CMK (cell line): ENCODE measurements at places on chromosomes 1 and 21.

GRCh38 chr1:154239491-154239890 is 18.7 kb downstream of the UBAP2L start:
- DNase-seq: no peak

- no peak for DNase-seq
Measured at GRCh38 chr1:41328780-41329640, 32.2 kb upstream of the FOXO6 start.

DNA sequence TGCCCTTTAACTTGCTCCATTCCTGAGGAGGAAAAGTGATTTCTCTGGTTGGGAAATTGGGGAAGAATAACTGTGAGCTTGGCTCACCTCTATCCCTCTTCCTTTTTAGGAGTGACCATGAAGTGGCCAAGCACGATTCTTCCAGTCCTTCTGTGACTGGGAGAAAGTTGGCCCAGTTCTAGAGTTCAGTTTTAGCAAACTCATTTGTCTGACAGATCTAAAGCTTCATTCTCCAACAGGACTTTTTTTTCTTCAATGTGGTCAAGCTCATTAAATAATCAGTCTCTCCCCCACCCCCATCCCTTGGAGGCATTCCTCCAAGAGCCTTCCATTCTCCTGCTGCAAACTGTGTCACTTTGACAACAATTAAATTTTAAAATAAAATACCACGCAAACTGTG is 6.4 kb upstream of the AGL start:
- DNase-seq: no peak

DNA sequence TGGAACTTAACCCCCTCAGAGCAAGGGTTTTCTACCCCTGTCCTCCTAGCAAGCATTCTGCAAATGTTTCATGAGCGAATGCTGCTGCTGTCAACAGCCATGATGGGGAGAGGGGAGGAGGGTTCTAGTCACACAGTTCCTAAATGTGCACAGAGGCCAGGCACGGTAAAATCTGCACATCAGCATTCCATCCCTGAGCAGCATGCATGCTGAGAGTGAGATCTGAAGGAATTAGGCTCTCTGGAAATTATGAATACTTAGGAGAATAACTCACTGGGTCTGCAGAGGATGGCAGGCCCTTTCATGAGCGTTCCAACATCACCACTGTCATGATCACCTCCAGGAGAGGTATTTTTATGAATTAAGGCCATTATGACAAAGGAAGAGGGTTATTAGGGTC is 2.1 kb downstream of the VTCN1 start:
- DNase-seq: no peak

DNA sequence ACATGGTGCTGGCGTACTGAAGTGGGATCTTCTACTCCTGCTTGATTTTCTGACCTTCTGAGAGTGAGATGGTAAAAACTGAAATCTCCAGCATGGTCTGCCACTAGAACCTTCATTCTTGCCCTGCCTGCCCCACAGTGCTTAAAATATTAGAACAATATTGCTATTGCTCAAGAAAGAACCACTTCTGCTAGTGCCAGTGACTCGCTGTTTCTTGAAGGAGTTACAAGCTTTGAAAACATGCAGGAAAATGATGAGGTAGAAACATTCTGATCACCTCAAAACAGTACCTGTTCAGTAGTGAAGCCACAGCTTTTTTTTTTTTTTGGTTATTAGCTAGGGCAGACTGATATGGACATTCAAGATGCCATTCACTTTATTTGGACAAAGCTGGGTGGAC is 95.3 kb downstream of the BACH1 start:
- DNase-seq: no peak

DNA sequence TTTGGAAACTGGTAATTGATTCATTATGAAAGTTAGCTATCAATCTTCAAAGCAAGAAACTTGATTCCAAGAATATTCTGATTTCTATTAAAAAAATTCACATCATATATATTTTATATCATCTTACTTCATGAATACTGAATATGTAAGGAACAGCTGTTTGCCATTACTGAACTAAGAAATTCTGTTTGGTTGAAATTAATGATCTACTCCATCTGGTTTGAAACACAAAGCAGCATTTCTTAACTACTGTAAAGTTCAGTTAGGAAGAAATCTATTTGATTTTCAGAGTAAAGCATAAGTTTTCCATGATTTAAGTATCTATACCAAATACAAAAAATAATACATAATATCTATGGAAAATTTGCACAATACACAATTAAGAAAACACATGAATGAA is 66.0 kb upstream of the SCYL3 start:
- DNase-seq: no peak

- DNase-seq: no peak
Measured at GRCh38 chr1:204828352-204828850, 42.3 kb upstream of the NFASC start.

- no peak for DNase-seq
Measured at GRCh38 chr1:92599184-92599583, 112.5 kb upstream of the GFI1 start.

GRCh38 chr1:10901891-10902805 is 105.7 kb upstream of the CASZ1 start:
- DNase-seq: no peak

- no peak for DNase-seq
Measured at GRCh38 chr1:203570805-203571204, 55.8 kb upstream of the ATP2B4 start.

GRCh38 chr21:25362375-25363267 is 244.7 kb downstream of the MRPL39 start:
- no peak for DNase-seq

DNA sequence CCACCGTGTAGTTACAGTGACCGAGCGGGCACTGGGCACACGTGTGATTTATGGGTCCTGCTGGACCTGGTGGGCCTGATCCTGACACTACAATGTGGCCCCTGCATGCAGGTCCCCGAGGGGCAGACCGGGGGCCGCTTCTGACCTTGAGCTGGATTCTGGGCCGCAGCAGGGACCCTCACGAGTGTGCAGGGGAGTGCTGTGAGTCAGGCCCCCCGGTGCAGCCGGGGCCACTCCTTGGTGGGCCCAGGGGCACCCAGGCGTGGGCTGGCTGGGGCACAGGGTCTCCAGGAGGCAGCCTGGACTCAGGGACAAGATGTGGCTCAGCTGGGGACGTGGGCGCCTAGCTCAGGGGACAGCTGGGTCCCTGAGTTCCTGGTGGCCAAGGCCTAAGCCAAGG is 77.5 kb upstream of the TTC34 start:
- DNase-seq: no peak

GRCh38 chr1:75632350-75632949 is 21.5 kb upstream of the SLC44A5 start:
- DNase-seq: no peak

DNA sequence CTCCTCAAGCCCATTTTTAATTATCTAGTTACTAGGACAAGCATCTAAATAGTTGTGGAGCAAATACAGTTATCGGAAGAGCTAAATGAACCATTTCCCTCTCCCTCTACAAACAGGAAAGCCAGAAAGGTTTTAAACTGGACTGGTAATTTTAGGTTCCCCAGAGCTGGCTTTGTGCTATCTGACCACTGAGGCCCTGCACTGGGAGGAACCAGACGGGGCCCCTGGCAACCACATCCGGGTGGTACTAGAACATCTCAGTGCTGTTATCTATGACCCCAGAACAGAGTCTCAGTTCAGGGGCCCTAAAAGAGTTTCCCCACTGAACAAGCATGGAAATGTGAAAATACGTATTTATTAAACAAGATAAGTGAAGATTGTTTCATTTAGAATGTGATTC is 7.7 kb upstream of the RSPH1 start:
- peak; percentile 97 for DNase-seq

- DNase-seq: no peak
Measured at GRCh38 chr1:210681158-210681557, 352.5 kb downstream of the HHAT start.

DNA sequence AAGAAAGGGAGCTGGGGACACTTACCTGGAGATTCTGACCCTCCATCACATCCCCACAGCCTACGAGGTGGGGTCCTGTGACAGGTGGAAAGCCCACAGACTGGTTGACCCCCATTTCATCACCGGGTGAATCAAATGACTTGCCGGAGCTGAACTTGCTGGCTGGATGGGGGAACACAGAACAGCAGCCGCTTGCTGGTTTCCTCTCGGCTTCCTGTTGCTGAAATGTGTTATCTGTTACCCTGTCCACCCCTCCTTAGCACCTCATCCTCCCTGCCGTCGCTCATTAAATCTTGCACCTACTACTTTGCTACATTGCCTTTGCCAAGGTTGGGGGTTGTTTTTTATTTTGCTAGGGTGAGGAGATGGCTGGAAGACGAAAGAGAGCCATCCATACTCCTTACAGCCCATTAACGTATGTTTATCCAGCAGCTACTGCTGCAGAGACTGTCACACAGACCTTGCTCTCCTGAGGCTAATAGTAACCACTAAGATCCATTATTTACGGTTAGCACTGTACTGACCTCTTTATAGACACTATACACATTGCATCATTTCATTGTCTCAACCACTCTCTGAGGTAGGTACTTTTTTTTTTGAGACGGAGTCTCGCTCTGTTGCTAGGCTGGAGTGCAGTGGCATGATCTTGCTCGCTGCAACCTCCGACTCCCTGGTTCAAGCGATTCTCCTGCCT is 7.0 kb downstream of the PAFAH2 start:
- DNase-seq: no peak

- DNase-seq: no peak
Measured at GRCh38 chr1:113674591-113674990, 84.7 kb downstream of the PHTF1 start.

GRCh38 chr1:164320790-164321731 is 237.9 kb upstream of the PBX1 start:
- DNase-seq: no peak

- no peak for DNase-seq
Measured at GRCh38 chr1:242784807-242785206, 260.3 kb upstream of the PLD5 start.

DNA sequence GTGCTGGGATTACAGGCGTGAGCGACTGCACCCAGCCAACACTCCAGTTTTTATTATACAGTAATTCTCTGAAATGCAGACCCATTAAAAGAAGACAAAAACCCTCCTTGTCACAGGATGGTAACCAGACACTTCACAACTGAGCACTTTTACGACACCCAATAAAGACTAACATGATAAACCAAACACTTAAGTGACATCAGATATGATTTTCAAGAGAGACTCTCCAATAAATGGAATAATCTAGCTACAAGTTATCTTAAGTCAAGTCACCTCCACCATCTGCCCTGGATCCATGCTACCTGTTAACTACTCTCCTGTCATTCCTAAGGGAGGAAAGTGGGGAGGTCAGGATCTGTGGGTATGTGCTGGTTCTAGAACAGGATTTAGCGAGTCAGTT is 5.6 kb downstream of the GNG12 start:
- no peak for DNase-seq

GRCh38 chr1:222334026-222334680 is 213.8 kb downstream of the HHIPL2 start:
- DNase-seq: no peak

DNA sequence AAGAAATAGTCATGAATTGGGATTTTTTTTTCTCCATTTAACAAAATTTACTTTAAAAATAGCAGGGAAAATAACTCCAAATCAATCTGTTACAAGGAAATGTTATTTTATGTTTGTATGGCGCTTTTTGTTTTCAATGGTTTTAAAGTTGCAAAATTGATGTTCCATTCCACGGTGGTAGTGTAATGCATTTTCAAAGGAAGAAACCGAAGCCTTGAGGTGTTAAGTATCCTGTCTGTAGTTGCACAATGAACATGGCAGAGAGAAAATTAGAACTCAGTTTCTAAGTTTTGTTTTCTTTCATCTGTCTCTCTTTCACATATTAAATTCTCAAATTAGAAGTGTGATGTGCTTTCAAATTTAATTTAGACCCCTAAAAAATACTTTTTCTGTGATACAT is 841.8 kb downstream of the USP25 start:
- DNase-seq: no peak

- peak; percentile 37 for DNase-seq
Measured at GRCh38 chr1:10941891-10942541, 70.4 kb upstream of the TARDBP start.
